ENCODE measurements at places on chromosomes 4 and X.

GRCh38 chr4:166415749-166416148 is 542.7 kb downstream of the TLL1 start:
- DNase-seq: no peak

GRCh38 chr4:19583827-19584569 is 667.7 kb upstream of the SLIT2 start:
- peak; percentile 14 for DNase-seq

GRCh38 chr4:154822775-154823174 is 41.7 kb downstream of the RBM46 start:
- DNase-seq: no peak

DNA sequence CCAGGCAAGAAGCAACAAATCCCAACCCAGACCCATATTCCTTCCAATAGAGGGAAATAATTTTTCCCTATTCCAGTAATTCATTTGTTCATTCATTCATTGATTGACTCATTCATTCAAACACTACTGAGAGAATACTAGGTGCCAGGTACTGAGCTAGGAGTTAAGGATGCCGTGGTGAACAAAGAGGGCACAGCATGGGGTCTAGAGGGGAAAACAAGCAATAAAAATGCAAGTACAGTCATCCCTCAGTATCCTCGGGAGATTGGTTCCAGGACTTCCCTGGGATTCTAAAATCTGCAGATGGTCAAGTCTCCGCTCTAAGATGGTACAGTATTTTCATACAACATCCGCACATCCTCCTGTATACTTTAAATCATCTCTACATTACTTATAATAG is 18.7 kb downstream of the RASGEF1B start:
- DNase-seq: no peak

GRCh38 chr4:184784628-184785257 is 41.0 kb downstream of the ACSL1 start:
- no peak for DNase-seq

GRCh38 chr4:184376126-184376838 is 98.1 kb downstream of the IRF2 start:
- DNase-seq: peak; percentile 53

DNA sequence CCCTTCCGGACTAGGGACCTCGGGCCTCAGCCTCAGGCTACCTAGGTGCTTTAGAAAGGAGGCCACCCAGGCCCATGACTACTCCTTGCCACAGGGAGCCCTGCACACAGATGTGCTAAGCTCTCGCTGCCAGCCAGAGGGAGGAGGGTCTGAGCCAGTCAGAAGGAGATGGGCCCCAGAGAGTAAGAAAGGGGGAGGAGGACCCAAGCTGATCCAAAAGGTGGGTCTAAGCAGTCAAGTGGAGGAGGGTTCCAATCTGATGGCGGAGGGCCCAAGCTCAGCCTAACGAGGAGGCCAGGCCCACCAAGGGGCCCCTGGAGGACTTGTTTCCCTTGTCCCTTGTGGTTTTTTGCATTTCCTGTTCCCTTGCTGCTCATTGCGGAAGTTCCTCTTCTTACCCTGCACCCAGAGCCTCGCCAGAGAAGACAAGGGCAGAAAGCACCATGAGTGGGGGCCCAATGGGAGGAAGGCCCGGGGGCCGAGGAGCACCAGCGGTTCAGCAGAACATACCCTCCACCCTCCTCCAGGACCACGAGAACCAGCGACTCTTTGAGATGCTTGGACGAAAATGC is at the start of gene WAS:
Gene WAS (plus strand): TSS at position 389 of the 572 bp plus-strand sequence. CDS start 55 bp downstream, at position 444.
- no peak for DNase-seq

- DNase-seq: peak; percentile 14
Measured at GRCh38 chrX:54695816-54696487, 102.1 kb downstream of the ITIH6 start.

- DNase-seq: peak; percentile 60
Measured at GRCh38 chr4:11548597-11549082, 119.9 kb upstream of the HS3ST1 start.
